Endothelial cell of coronary artery (primary cell): ENCODE measurements at places on chromosomes 5 and 9. TPM values are rescaled to one million over a fixed set of nuclear protein-coding genes. Genes with fewer than 3 reads are reported as not detected.

The GALT gene
- 17.2 and 30.2 TPM in 2 replicates for total RNA-seq

The AQP3 gene
- total RNA-seq: 0.19 and 0.27 TPM in 2 replicates

The ACOT12 gene
- not detected in 2 replicates for total RNA-seq

The LEAP2 gene
- 0.09 and 0.19 TPM in 2 replicates for total RNA-seq
